ENCODE measurements at places on chromosomes 16 and 17.

DNA sequence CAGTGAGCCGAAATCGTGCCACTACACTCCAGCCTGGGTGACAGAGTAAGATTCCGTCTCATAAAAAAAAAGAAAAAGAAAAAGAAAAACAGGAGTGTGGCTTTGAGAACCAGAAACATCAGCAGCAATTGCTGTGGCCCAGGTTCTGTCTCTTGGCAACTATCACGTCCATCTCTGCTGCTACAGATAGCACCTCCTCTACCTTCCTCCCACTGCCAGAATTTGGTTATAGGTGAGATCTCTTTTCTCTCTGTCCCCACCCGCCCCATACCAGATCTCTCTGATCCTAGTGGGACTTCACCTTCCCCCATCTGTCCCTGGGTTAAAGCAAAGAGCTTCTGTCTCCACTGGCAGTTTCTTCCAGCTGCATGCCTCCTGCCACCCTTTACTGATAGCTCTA is 3.1 kb downstream of the TLCD2 start:
- DNase-seq, result peak; percentile 41

GRCh38 chr17:58344047-58344790 is 7.8 kb downstream of the SUPT4H1 start:
- DNase-seq, result peak; percentile 92

GRCh38 chr16:65667011-65667578 is 545.2 kb upstream of the CDH11 start:
- DNase-seq, result no peak

DNA sequence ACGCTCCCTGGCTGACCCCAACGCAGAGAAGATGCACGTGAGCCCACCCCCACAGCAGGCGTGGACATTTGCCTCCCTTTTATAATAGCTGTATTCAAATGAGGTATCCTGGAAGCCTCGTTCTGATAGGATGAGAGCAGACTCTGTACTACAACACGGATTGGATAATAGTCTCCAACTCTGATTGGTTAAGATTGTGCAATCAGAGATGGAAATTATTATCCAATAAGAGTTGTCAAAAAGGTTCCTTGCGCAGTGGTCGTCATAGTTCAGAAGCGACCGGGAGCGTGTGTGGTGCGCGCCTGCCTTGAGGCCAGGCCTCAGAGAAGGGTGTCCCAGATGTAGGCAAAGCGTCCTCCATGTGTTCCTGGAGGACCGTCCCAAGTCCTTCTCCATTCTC is 104.6 kb downstream of the USP22 start:
- no peak for DNase-seq

DNA sequence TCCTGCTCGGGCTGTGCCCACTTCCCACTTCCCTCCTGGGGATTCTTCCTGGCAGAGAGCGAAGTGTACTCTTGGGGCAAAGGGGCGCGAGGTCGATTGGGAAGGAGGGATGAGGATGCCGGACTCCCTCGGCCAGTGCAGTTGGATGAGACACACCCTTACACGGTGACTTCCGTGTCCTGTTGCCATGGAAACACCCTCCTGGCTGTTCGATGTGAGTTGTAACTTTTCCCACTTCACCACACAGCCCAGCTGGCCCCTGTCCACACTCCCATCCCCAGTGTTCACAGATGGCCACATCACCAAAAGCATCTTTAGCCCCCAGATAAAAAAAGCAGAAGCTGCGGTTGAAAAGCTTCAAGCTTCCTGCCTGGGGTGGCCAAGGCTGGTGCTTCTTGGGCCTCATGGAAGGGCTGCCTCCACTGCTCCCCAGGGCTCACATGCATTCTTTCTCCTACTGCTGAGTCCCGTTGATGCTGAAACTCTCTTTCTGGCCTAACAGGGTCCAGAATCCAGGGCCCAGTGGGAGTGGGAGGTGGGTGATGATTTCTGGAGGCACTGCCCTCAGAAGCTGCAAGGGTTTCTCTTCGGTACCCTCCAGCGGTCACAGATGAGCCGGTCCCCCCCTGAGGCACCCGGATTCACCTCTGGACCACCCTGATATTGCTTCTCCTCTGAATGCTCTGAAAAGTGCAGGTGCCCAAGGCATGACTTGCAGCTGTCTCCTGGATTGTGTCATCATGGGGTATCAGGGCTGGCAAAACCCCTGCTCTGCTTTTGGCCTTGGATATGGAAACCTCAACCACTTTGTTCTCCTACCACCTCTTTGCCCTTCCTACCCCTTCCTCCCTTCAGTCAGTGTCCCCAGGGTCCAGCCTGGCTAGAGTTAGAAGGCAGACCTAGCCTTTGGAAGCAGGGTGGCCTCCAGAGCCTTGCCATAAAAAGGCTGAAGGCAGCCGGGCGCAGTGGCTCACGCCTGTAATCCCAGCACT is 2.2 kb upstream of the TRAF4 start:
- DNase-seq, result no peak

DNA sequence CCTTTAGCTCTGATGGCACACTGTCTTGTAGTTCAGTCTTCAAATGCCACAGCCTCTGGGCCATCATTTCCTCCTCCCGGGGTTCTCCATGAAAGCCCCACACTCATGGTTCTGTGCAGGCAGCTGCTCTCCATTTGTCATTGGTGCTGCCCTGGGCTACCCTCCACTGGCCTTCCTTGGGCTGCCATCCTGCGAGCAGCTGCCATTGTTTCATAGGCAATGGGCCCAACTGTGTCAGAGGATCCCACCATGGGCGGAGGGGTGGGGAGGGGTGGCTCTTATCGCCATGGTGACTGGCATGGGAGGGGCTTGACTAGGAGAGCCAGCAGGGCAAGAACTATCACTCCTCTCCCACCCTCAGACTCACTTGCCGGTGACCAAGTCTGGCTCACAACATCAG is 38.6 kb upstream of the BRD7 start:
- no peak for DNase-seq

DNA sequence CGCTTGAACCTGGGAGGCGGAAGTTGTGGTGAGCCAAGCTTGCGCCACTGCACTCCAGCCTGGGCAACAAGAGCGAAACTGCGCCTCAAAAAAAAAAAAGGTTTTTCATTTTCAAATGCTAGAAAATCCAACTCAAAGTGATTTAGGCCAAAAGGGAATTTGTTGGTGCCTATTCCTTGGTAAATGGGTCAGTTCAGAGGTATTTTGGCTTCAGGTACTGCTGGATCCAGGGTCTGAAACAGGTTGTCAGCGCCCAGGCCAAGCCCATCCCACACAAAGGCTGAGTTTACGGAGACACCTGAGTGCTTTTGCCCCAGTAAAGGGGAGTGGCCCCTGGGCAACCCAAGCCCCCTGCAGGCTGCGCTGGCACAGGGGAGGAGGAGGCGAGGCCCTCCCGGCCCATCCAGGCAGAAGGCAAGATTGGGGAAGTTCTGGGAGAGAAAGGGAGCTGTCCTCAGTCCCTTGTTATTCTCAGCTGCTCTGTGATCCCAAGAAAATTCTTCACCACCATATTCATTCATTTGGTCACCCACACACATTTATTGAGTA is 8.5 kb upstream of the JPH3 start:
- no peak for DNase-seq

- peak; percentile 84 for DNase-seq
These were observed 9.6 kb upstream of the EIF1 start for GRCh38 chr17:41678907-41679739.

DNA sequence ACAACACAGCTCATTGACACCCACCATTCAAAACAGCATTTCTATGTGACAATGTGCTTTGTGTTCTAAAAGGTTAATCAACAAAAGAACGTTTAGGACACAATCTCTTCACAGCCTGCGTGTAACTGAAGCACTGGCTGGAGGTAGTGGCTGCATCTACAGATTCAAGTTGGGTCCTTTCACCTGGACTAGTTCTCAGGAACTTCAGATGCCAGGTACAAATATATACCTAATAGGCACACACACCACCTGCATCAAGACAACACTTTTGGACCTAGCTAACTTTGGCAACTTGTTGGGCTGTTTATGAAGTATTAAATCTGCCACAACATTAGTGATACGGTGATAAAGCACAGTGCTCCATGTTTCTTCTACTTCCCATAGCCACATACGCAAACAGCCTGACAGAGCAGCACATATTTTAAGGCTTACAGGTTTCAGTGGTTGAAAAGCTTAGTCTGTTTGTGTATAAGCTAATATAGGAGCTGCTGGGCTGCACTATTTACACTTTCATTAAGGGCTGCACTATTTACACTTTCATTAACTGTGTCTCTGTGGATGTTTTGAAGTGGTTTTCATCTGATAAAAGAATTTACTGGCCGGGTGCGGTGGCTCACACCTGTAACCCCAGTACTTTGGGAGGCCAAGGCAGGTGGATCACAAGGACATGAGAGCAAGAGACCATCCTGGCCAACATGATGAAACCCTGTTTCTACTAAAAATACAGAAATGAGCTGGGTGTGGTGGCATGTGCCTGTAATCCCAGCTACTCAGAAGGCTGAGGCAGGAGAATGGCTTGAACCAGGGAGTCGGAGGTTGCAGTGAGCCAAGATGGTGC is 132.6 kb downstream of the PARN start:
- no peak for DNase-seq

DNA sequence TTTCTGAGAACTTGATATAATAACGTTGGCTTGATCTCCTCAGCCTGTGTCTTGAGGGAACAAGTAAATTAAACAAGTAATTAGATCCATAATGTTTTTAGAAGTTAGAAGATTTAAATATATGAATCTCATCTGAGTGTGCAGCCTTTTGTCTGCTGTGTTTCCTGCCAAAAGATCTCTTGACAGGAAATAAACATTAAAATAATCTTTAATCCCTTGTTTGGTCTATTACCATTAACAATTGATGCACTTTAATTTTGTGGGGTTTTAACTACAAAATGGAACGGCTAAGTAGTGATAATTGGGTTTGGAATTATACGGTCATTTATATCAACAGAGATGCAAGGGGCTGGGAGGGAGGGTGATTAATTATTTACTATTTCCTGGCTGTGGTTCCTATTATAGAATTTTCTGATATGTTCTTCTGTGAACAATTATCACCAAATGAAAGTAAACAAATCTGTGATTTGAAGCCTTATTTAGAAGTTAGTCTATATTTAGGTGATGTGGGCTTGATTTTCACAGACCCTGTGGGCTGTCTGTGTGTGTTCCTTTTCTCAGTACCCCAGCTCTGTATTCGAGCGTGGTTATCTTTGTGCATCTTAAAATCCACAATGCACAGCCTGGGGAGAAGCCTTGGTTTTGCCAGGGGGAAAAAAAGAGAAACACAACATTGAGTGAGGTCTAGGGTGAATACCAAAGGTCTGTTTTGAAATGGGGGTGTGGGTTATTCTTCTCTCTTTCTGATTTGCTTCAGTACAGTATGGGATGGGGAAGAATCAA is 556.1 kb downstream of the WWOX start:
- DNase-seq, result no peak

GRCh38 chr16:20743591-20743990 is 2.0 kb upstream of the THUMPD1 start:
- DNase-seq, result no peak

GRCh38 chr16:64532691-64533090 is 589.2 kb downstream of the CDH11 start:
- DNase-seq, result no peak

GRCh38 chr17:82397449-82398335 is 20.5 kb upstream of the HEXD start:
- no peak for DNase-seq

DNA sequence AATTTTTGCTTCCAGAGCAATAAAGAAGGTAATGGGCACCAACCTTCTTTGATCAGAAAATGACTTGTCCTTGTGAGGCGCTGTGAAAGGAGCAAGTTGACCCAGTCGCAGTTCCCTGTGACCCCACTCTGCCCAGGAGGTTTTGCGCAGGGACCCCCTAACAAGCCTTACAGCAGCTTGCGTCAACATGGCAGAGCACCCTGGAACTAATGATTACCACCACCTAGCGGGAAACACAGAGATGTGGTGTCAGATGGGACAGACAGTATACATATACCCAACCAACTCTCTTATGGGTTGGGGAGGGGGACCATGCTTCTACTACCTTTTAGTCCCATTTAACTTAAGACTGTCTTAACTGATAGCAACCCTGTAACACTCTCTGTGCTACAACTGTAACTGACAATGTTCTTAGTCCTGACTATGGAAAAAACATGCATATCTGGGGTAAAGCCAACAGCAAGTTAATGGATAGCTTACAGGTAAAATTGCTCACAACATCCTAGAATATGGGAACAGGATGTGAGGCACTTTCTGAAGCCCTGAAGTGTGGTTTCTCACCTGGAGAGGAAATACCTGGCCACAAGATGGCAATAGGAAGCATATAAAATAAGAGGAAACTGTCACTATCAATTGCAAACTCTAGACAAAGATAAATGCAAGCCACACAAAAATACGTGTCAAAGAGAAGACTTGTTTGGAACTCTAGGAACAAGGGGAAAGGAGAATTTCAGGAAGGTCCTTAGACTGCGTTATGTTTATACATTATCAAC is 3.0 kb downstream of the KARS1 start:
- DNase-seq, result no peak

DNA sequence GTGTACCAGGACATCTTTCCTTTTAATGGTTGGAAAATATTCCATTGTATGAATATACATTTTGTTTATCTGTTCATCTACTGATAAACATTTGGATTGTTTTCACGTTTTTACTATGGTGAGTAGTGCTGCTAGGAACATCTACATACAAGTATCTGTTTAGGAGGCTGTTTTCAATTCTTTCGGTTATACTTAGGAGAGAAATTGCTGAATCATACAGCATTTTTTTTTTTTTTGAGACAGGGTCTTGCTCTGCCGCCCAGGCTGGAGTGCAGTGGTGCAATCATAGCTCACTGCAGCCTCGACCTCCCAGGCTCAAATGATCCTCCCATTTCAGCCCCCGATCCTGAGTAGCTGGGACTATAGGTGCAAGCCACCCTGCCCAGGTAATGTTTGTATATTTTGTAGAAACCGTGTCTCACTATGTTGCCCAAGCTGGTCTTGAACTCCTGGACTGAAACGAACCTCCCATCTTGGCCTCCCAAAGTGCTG is 122.9 kb downstream of the CRLF3 start:
- no peak for DNase-seq

Data from activated CD4-positive, alpha-beta memory T cell treated with anti-CD3 and anti-CD28 coated beads, Interleukin-2, amount 10 ng/mL, durations not matched to agents 7 days and 5 days (primary cell).